ENCODE measurements at places on chromosomes 6 and 20.

DNA sequence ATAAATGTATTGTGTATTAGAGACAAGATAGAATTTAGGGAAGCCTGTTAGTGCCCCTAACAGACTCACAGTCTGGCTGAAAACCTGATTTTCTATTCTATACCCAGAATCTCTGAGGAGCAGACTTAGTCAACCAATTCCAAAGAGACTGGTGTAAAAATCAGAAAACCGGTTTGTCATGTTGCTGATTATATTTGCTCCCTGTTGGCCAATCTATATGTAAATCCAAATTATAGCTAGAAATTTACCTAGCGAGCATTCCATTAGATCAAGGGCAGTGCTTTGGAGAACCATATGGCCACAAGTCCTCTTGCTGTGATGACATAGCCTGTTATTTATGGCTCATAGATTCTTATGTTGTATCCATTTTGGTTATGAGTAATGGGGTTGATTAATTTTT is 4.8 kb downstream of the NFYA start:
- no peak for DNase-seq

GRCh38 chr20:5749952-5750779 is at the start of gene SHLD1:
TSS of gene SHLD1 (plus strand) at chr20:5750401. CDS start at chr20:5772866, 22,465 bp downstream.
- DNase-seq, result peak; percentile 72

DNA sequence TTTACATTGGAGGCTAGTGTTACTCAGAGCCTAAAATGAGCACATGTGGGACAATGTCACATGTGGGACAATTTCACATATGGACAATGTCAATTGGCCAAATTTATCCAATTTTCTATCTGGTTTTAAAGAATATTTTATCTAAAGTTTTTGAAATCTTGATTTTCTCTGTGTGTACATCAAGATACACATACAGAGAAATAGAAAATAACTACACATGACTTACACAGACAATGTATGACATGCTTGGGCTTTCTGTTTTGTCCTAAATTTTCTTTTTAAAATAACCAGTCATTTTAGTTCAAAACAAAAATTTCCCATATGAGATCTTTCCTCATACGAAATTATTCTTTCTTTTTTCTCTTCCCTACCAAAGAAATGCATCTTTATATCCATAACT is 24.6 kb downstream of the GGTLC1 start:
- DNase-seq, result no peak

DNA sequence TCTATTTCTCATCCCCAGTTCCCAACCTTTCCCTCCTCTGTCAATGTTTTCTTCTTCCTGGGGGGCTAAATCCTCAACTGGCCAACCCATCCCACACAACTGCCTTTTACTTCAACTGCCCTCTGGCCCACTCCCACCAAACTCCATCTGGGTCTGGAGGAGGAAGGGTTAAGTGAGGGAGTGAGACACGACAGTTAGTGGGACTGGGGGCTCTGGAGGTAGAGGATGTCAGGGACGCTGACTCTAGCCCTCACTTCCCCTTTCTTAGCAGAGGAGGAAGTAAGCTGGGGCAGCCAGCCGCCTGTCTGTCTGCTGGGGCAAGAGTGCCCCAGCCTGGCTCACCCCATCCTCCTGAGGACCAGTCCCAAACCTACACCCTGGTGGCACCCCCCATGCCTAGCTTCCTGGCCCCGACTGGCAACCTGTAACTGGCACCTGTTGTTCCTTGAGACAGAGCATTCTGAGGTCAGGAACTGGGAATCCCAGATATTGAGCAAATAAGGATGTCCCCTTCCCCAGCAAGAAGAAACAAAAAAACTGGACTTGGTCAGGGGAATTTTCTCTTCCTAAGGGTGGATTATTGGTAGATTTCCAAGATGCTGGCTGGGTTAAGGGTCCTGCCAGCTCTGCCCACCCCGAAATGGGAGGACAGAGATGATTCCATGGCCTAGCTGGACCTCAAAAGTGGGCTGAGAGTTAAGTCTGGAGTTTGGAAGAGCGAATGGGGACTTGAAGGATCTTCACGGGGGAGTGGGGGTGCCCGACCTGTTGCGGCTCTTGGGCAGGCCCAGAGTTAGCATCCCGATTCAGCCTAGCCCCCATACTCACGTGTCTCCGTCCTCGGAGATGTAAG is 971 bp downstream of the NFKBIE start:
- DNase-seq, result peak; percentile 90

DNA sequence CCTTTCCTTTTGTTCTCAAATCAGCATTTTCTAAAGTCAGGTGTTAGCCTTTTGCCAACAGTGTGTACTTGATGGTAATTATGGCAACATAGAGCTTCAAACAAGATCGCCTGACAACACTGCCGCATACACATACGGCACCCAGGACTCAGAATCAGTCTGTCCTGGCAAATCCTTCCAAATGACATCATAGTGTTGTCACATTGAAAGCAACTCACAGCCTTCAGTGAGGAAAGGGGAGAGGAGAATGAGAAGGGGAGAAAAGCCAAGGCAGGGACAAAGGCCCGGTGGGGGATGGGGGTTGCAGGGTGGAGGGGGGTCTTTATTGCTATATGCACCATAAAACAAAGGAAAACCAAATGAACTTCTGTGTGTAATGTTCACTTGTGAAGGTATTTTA is 65.7 kb upstream of the PTGIS start:
- DNase-seq, result no peak

DNA sequence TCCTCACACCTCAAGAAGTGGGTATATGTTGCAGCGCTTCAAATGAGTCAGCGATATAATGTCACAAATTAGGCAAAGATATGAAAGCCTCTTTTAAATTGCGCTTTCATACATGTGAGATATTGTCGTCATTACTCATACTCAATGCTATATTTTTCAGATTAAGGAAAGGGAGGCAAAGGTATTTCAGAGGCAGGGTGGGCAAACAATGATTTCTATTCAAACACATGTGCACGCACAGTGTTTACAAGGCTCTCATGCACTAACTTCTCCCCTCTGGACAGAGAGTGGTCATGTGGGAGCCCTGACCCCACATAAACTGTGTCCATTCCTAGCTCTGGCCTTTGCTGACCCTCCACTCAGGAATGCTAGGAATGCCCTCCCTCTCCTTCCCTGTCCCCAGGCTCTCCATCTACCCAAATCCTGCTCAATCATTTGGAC is 112.1 kb upstream of the TMEM170B start:
- no peak for DNase-seq
